Osteoblast (primary cell): ENCODE measurements at places on chromosomes 6 and 20. TPM values are rescaled to one million over a fixed set of nuclear protein-coding genes. Genes with fewer than 3 reads are reported as not detected.

DNA sequence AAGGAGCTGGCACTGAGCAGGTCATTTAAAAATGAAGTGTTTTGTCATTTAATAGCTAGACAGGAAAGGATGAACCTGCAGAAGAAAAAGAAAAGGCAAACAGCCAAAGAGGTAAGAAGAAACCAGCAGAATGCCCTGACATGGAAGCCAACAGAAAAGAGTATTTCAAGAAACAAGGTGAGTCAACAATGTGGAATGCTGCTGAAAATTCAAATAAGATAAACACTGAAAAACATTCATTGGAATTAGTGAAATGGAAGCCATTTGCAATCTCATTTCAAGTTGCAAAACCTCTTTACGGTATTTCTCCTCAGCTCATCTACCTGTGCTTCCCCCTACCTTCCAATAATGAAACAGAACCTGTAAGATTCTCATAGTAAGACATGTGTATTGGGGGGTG is 59.6 kb downstream of the RWDD2A start:
- DNase-seq: no peak

DNA sequence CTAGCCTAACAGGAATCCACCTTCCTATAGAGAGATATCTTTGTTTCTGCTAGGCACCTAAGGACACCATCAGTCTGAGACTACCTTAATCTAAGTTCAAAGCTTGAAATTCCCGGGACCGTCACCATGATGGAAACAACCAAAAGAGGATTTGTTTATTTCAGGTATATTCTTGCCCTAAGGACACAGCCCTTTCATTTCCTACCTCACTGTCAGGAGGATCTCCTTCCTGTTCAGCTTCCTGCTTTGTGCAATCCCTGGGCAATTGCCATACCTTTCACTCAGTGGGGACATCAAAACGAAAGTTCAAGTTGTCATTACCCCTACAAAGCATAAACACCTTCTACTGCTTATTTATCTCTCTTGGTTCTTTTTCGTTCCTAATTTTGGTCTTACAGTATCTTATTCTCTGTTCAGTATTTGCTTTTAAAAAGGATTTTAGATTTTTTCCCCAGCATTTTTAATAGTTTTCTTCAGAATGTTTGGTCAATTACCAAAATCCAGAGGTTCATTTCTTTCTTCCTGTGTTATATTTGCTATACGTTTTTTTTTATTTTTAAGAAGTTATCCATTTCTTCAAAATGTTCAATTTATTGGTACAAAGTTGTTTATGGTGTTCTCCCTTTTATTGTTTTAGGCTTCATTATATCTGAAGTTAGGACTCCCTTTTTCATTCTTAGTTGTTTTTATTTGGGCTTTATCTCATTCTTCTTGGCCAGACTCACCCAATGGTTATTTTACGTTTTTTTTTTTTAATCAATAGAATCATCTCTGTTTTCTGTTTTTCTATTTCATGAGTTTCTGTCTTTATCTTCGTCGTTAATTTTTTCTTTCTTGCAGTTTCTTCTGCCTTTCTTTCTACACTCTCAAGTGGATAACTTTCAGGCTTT is 13.0 kb upstream of the TBPL1 start:
- DNase-seq: no peak

- peak; percentile 22 for DNase-seq
These were observed 40.7 kb downstream of the RGS17 start for GRCh38 chr6:153090241-153090930.

DNA sequence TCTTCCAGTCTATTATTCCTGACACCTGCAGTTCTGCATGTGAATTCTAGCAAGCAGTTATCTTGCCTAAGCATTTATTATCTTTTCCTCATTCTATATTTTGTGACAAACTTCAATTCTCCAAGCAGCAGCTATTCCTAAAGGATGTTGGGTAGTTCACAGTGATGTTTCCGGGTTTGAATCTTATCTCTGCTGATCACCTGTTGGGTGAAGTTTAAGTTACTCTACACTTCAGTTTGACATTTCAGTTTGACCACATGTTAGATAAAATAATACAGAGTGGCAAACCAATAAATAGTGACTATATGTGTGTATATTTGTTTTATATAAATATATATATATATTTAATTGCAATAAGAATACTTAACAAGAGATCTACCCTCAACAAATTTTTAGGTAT is 168.6 kb downstream of the ADGRG6 start:
- no peak for DNase-seq

DNA sequence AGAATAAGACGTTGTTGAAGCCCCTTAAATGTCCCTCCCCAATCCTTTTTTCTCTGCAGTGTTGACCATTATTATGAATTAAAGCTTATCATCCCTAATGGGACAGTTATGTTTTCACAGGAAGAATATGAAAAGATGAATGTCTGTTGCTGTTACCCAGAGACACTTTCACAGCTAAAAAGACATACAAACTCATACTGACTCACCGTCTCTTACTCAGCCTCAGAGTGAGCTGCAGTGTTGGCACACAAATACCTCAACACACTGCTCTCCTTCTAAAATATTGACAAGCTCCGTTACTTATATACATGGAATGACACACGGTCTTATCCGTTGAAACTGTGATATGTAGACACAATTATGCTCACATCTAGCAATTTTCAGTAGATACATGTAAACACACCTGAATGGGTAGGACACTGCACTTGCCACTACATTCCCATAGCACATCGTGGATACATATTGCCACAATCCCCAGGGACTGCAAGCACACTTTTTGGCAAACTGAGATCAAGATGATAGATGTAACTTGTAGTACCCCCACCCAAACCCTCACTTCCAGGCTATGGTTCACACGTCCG is 9.6 kb upstream of the SAPCD1 start:
- DNase-seq: peak; percentile 86

GRCh38 chr6:32975886-32976285 is 7.5 kb downstream of the BRD2 start:
- peak; percentile 59 for DNase-seq

The NKAIN2 gene
- under 0.01 TPM in 2 replicates for total RNA-seq

The RALGAPA2 gene
- total RNA-seq: 6.2 and 7.7 TPM in 2 replicates

The HTR1E gene
- total RNA-seq: not detected in 2 replicates
